Fibroblast of skin of left quadriceps (primary cell): ENCODE measurements at places on chromosomes 7 and 10.

GRCh38 chr10:12022580-12023257 is 19.9 kb downstream of the UPF2 start:
- no peak for DNase-seq

DNA sequence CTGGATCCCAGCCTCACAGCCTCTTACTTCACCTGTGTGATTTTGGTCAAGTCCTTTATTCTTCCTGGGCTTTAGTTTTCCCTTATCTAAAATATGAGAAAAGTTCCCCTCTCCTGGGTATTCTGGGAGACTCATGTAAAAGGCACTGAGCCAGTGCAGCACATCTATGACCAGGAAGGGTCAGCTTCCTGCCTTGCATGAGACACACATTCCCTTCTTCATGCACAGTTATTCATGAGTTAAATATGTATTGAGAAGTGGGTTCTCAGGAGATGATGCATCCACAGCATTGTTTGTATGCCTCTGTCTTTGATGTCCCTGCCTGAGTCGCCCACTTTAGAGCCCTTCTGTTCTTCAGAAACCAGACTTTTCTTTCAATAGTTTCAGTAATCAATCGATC is 33.3 kb downstream of the EGFR start:
- DNase-seq, result peak; percentile 63

- DNase-seq, result no peak
Observed at GRCh38 chr7:65371468-65371867, 2.2 kb upstream of the ZNF92 start.

DNA sequence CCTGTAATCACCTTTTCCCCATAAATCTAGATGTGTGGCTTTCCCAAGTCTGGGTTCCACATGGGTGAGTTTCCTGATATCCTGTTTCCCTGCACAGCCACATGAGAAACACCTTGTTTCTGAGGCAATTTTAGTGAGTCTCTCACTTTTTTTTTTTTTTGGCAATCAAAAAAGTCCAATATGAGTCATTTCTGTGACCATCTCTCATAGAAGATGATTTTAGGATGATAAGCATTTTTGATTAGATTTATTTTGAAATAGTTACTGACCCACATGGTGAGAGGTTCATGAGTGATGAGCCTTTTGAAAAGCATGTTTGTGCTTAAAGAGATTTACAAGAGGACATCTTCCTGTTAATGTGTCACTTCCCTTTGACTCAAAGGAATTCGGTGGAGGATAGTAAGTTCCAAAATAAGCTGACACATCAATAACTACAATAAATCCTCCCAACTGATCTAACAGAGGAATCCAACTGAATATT is 464.0 kb downstream of the INHBA start:
- peak; percentile 29 for DNase-seq

- no peak for DNase-seq
Observed at GRCh38 chr7:44116087-44116788, 7.1 kb downstream of the POLD2 start.

GRCh38 chr10:20839141-20839540 is 58.0 kb downstream of the NEBL start:
- DNase-seq, result no peak

- no peak for DNase-seq
Observed at GRCh38 chr7:77409005-77409738, 7.0 kb downstream of the GSAP start.

DNA sequence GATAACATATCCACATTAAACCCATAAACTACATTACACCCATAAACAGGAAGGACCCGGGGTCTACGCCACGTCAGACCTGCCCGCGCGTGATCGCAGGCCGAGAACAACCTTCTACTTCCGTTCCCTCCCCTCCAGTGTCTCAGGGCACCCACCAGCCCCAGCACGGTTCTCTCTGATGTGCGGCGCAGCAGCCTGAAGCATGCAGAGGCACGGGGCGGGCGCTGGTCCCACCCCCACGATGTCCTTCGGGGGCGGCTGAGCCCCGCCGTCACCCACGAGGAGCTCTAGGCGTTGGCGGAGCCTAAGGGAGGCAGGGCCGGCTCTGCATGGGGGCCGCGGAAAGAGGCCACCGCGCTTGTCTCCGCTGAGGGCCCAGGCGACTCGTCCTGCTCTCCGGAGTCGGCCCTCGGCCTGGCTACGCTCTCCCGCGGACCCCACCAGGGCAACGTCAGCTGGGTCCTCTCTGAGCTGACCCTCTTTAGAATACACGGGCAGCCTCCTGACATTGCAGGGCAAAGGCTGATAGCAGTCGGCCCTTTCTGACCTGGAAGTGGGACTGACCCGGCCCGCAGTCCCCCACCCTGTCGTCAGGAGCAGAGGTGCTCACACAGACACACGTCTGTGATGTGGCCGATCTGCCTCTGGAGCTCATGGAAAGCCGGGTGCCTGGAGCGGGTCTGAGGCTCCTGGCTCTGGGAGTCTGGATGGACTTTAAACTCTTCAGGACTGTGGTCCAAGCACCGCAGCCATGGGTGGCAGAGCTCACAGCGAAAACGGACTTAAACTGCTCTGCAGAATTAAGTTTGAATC is 65.6 kb upstream of the ADGRA1 start:
- DNase-seq, result no peak

DNA sequence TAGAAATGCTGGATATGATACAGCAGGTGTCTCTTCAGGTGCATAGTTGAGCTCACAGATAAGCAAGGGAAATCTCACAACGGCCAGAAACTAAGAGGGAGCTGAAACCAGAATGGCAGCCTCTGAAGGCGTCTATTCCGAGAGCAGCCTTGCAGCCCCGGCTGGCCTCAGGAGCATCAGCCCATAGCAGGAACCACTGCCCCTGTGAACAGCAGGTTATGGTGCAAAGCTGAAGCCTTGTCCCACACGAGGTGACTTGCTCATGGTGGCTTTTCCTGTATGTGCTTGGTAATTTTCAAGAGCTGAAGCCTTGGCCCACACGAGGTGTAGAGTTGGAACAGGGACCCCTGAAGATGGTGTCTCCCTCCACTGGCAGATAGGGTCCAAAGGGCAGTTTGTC is 33.2 kb downstream of the BNIP3 start:
- DNase-seq, result no peak

DNA sequence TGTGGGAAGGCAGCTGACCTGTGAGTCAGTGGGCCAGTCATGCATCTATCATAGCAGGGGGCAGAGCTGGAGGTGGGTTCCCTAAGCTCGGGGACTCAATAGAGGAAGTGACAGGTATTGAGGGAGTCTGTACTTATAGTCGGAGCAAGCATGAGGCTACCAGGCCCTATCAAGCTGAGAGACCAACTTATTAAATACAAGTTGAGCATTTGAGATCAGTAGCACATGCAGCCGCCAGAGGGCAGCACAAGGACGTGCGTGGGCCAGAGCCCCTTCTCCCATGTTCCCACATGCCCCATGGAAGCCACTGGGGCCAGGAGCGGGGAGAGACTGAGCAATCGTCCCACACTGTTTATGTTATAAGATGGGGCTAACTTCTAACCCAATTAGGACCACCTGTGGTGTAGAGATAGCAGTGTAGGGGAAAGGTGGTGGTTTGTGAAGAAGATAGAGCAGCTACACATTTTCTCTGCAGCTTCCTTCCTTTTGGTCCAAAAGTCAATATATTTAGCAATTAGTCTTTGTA is 13.0 kb upstream of the STK31 start:
- DNase-seq, result no peak

DNA sequence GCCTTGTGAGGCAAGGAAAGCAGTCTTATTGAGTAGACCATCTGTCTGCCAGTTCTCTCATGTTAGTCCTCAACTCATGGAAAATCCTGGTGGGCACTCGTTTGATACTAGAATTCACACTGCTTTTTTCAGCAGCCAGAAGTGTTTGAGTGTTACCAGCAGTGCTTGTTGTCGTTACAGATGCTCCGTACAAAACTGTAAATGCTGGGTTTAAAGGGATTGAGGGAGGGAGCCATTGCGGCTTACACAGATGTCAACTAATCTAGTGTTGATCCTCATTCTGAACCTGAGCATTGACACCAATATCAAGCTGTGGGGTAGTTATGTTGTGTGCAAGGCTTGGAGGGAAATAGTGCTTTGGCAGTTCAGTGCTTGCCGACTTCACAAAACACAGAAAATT is 348.6 kb downstream of the AUTS2 start:
- no peak for DNase-seq

DNA sequence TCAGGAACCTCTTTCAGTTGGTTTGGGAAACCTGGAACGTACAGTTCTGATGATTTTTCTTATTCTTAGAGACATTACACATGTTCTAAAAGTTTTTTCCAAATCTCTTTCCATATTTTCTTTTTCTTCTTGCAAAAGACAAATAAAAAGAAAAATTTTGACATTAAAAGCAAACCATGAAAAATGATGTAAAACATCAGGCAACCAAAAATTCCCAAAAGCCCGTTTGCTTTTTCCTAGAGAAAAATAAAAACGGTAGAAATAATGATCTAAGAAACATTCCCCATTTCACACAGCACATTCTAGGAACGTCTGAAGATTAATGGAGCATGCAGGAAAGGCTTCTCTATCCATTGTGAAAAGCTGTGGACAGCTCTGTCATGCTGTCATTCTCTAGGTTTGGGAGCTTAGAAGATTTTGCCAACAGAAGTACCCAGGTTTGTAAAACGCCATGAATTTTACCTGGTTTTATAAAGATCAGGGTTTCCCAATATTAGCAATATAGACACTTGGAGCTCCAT is 11.2 kb upstream of the PRTFDC1 start:
- no peak for DNase-seq

DNA sequence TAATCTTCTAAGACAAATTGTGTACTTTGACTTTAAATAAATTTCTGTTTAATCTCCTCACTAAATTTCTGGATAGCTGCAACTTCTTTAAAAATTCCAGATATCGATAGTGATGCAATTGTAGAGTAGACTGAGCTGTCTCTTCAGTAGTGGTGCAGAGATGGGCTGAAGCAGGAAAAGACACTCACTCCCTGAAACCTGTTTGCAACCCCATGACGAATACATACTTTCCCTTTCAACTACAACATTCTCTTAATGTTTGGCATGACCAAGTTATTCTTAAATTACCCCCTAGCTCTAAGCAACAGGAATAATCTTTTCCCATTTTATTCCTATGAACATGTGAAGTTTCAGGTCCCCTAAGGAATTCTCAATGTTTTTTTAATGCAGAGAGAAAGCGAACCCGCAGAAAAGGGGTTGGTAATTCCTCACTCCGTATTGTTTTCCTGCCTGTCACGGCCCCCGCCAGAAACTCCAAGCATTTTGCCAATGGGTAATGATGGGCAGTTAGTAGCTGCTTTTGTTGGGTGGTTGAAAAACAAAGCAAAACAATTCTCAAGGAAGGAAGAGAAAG is 1.3 kb downstream of the THSD7A start:
- no peak for DNase-seq

DNA sequence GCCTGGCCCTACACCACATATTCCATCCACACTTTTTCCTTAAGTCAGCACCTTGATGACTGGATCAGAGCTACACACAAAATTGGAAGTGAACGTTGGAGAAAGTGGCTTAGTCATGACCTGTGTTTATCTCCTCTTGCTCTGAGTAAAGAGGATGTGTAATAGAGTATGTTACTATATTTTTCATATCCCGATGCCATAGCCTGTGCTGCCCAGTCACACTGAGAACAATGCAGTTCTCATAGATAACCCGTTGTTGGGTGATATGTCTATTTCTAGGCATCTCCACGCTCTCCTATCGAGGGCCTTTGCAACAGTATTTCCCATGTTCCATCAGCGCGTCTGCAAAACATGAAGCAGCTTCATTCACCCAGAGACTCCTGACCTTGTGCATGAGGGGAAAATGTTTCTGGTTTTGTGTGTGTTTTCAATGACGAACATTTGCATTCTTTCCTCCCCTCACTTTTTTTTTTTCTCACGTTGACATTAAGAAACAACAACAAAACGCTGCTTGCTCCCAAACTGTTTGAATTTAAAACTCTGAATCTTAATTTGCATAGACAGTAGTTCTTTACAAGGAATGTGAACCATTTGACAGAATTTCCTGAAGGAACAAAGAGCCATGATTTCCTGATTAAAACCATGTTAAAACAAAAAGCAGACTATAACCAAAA is 43.4 kb downstream of the GRK5 start:
- peak; percentile 68 for DNase-seq

DNA sequence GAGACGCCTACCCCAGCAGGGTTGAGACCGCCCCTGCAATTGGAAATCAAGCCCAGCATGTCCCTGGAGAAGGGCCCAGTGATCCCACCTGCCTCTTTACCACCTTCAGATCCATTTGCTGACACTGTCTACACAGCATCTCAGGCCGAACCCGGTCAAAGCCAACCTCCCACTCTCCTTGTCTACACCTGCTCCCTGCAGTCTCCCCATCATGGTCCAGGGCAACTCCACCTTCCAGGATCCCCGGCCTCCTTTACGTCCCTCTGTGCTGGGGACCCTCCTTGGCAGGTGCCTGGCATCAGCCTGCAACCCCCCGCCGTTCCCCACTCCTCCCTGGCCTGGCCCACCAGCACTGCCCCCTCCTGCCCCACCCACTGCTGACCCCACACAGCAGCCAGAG is 227.2 kb downstream of the PAXIP1 start:
- DNase-seq, result no peak

DNA sequence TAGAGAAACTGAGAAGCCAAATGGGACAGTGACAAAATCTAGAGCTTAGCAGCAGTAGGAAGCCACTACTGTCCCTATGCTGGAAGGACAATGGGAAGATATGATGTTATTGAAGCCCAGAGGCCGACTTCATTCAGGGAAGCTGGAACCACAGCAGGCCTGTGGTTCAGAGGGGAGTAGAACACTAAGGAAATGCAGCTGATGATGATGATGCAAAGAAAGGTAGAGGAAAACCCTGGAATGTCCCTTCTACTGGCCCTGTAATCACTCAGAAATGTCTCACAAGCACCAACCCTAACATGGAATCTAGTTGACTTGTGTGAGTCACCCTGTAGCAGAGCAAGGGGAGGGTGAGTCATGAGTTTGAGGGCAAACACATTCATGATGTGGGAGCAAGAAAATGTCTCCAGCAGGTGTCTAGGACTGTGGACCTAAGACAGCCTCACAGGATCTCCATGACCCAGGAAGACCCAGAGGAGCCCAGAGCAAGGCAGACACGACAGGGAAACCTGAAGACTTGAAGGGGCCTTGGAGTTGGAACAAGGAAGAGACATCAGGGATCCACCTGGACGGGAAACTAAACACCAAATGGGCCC is 37.0 kb upstream of the LRRC17 start:
- DNase-seq, result peak; percentile 97

- DNase-seq, result peak; percentile 58
Observed at GRCh38 chr7:18352339-18353255, 143.0 kb upstream of the HDAC9 start.

- no peak for DNase-seq
Observed at GRCh38 chr10:785089-785860, 95.8 kb upstream of the DIP2C start.

- DNase-seq, result no peak
Observed at GRCh38 chr7:76165973-76166403, 35.7 kb upstream of the SRRM3 start.

DNA sequence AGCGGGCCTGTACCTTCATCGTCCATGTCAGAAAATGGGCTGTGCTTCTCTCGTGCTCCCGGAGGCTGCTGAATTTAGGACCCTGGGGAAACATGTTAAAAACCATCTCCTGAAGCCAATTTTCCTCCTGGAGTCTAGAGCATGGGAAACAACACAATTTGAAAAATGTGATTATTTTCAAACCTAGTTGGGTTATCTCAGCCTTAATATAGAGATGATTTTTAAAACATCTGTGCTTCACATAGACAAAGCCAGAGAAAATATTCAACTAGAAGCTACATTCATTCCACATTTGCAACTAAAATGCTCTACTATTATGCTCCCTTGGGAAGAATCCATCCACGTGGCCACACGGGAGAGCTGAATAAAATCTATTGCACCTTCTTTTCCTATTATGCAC is 225.9 kb upstream of the TMEM72 start:
- no peak for DNase-seq
